ENCODE measurements at places on chromosomes 13 and 19.

DNA sequence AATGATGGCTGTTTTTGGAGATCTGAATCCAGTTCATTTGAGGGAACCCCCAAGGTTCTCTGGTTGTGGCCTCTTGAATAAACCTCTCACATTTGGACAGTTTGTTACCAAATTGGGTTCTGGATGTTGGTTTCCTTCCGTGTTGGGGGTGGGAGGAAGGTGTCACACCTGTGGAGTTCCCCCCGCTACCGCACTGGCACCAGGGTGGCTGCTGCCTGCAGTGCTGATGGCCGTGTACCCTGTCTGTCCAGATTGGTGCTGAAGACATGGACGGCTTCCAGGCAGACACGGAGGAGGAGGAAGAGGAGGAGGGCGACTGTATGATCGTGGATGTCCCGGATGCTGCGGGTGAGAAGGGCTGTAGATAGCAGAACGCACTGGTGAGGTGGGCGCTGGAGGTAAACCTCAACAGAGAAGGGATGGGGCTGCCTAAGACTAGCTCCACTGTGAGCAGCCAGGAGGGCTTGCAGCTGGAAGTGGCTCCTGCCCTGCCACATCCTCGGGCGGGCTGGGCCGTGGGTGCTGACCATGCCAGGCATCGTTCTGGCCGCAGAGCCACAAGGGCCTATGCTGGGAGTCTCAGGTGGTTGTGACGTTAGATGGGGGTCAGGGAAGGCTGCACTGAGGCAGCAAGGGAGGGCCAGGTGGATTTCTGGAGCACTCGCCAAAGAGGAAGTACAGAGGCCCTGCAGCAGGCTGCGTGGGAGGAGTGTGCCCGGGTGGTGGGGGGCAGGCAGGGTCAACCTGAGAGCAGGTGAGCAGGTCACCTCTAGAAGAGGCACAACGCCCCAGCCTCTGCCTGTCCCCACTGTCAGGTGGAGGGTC, 15.4 kb downstream of the UBXN6 start:
- no peak for DNase-seq

DNA sequence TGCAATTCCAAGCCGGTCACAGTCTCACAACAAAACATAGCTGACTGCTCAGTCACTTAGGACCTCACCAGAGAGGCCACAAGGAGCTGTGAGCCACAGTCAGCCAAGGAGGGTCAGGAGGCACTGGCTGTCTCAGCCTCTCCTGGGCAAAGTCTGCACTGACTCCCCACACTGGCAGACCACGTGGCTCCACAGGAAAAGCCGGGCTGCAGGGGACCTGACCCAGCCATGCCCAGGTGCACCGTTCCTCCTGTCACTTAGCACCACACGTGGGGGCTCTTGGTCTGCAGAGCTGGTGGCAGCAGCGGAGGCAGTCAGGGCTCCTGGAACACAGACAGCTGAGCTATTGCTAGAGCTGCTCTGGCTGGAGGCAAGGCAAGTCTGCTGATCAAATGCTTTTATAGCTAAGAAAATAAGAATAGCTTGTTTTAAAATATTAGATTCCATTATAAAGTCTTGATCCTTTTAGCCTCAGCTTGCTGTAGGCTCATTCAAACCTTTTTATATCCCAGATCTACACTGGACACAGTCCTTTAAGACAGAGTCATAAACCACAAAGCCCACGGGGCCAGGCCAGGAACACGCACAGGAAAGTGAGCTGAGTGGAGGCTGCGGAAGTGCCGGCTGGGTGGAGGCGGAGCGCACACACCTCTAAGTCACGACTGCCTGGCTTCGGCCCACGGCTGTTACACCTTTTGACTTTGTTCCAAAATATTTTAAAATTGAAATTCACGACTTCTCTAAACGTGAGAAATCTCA, 744.1 kb downstream of the UQCRFS1 start:
- DNase-seq, result no peak

DNA sequence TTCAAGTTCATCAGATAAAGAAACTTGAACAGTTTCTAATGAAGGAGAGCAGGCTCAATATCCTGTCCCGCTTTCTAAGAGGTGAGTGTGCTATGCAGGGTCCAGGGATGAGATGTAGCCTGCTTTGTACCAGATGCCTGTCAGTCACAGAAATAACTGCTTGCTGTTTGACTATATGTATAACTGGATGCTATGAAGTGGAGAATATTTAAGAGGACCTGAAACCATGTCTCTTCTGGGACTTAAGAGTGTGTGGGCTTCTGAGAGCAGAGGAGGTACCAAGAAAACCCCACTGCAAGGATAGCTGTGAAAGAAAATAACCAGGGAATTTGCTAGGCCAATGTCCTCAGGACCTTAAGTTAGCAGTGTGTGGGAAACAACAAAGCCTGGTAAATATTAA, 246.3 kb upstream of the RFC3 start:
- DNase-seq, result no peak

DNA sequence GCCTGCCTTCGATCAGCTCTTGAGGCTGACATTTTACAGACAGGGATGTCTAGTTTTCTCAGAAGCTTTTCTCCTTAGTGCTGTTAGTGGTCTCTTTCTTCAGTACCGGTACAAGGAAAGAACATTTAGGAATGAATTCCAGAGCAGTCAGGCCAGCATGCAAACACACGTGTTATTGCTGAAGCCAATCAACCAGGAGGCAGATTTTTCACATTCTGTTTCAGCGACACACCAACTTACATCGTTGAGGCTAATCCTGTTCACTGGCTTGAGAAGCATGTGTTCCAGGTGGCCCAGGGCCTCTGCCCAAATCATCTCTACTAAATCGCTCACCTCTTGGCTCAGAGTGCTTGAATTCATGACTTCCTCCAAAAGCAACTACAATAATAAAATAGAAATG, 19.2 kb downstream of the PARP4 start:
- DNase-seq, result no peak

DNA sequence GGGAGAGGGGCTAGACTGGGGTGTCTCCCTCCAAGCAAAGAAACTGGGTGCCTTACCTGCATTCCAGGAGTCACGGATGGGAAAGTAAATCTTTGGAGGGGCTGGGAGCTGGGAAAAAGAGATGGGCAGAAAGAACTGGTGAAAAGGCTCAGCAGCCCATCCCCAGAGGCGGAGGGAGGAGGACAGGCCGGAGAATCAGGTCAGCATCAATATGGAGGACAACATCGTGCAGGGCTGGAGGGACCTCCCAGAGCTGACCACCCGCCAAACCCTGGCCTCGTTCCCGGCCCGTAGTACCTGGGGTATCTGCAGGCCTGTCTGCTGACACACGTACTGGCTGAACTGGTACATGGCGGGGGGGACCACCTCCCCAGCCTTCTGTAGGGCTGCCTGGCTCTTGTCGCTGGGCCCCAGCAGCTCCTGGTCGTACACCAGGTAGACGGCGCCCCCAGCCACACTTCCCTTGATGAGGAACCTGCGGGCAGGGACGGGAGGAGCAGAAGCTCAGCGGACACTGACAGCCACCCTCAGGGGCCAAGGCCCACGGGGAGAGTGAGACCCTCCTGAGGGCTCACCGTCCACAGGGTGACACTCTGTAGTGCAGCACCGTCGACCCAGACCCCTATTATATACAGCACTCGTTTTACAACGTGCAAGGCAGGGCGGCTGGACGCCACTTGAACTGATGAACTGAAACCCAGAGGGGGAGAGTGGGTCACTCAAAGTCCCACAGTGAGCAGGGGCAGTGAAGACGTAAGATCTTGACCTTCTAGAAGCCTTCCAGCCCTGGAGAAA, 830 bp downstream of the MICOS13 start:
- DNase-seq, result no peak

- no peak for DNase-seq
These were observed at the start of gene SACS for GRCh38 chr13:23433171-23434153. TSS of gene SACS (minus strand) at chr13:23433702. CDS start at chr13:23411239, 22,463 bp downstream.

DNA sequence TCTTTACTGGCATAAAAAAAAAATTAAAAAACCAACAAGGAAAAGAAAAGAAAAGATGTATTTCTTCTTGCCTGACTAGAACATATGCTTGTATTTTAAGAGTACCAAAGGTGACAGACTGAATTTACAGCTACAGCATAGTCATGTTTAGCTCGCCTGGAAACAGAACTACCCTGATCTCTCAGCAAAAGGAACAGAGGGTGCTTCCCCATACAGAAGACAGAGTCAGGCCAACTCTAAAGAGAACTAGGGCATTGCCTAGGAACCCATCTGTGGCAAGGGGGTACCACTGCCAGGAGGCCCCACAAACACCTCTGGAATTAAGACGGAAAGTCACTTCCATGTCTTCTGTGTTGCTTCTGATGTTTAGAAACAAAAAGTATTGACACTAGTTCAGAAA, 252.1 kb upstream of the STARD13 start:
- no peak for DNase-seq

DNA sequence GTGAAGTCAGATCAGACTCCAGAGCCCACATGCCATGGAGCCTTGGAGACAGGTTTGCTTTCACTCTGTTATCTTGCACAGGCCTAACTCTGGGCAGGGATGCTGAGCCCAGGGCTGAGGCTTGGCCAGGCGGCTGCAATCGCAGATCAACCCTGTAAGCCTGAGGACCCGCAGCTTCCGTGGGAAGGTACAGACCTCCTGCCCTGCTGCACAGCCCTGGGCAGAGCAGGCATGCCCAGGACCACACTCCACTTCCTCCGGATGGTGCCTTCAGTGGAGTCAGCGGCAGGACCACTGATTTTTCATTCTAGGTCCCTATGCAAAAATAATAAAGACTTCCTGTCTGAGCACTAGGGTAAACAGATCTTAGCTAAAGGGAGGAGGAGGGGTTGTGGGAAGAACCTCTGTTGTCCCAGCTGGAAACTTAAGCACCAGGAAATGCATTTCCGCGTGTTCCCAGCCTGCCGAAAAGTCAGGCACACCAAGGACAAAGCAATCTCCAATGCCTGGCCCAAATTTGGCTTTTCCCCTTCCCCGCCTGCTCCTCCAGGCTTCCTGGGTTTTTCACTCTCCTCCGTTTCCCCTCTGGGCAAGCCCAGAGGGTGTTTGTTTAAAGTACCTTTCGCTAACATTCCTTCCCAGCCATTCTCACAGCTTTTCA, 87.3 kb downstream of the KCTD15 start:
- DNase-seq, result no peak

DNA sequence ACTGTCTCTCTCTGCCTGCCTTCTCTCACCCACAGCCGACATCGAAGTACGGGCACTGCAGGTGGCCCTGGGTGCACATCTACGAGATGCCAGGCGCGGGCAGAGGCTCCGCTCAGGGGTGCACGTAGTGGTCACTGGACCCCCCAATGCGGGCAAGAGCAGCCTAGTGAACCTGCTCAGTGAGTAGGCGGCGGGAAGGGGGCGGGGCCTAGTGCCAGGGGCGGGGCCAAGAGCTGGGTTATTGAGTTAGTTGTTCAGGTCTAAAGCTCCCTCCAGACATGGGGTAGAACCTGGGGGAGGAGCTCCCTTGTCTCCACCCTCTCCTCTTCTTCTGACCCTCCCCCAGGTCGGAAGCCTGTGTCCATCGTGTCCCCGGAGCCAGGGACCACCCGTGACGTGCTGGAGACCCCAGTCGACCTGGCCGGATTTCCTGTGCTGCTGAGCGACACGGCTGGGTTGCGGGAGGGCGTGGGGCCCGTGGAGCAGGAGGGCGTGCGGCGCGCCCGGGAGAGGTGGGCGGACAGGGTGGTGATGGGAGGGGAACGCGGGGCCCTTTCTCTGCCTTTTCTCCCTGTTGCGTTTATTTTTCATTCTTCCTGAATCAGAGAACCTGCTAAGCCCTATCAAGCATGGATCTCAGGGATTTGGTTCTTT, 1.9 kb downstream of the GTPBP3 start:
- DNase-seq, result no peak

Data from non-pigmented ciliary epithelial cell (primary cell).